ENCODE measurements at places on chromosomes 7 and 10.

- DNase-seq: no peak
Observed at GRCh38 chr10:67664942-67665341, 31.1 kb downstream of the CTNNA3 start.

- DNase-seq: no peak
Observed at GRCh38 chr10:29539412-29539811, 95.4 kb downstream of the SVIL start.

DNA sequence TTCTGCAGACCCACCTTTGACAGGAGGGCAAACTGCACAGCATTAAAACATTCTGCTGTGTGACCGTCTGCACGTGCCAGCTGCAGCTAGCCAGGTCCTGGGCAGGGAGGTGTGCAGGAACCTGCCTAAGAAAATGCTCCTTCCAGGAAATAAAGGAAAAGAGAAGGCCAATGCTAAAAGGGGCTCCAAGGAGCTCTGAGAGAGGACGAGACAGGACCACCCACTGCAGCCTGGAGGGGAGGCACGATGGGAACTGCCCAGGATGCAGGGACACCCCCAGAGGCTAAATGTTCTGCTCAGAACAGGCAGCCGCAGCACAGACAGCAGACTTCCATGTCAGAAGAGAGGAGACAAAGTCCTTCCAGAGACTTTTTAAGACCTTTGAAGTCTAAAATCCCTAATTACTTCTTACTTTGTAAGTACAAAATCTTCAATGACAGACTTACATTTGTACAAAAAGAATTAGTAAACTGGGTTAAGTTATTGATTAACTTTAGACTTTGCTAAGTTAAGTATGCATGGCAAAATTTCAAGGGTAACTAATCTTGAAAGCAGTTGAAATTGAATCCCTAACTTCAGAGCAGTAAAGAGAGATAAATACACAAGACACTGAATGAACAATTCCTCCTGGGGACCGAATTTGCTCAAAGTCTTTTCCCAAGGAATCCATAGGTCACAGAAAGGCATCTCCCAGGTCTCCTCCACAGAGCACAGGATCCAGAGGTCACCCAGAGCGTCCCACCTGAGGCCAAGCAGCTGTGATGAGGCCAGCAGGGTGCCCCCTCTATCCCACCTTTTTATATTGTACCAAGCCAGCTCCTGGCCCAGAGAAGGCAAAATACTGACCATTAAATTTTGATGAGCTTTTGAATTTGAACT, 21.5 kb downstream of the HSPA12A start:
- no peak for DNase-seq

GRCh38 chr7:130069179-130069977, 956 bp upstream of the KLHDC10 start:
- no peak for DNase-seq

DNA sequence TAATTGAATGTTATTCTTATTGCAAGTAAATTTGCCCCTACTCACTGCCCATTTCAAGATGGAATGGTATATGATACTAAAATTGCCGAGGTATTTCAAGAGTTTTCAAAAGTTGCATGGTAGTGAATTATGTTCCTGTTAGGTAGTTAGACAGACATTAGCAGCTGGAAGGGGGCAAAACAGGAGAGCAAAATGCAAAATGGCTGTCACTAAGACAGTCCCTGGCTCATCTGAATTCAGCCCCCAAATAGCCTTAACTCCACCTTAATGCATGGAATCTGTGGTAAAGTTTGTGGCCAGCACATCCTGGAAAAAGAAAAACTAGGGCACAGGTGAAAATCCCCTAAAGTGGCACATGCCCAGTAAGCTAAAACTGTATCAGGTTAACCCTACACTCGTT, 894.9 kb downstream of the NXPH1 start:
- no peak for DNase-seq

DNA sequence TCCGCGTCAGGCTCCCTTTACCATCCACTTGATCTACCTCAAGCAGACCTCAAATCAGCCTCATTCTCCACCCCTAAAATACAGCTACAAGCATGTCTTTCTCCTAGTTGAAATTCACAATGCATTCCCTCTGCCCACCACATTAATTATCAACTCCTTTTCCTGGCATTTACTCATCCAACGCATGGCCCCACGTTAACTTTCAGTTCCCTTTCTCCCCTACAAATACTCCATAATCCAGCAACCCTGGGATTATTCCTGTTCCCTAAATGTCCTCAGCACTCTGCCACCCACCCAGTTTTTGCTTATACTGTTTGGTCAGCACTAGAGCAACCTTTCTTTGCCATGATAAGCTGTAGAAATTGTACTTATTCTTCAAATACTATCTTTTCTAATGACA, 5.7 kb upstream of the VIM start:
- DNase-seq: no peak

DNA sequence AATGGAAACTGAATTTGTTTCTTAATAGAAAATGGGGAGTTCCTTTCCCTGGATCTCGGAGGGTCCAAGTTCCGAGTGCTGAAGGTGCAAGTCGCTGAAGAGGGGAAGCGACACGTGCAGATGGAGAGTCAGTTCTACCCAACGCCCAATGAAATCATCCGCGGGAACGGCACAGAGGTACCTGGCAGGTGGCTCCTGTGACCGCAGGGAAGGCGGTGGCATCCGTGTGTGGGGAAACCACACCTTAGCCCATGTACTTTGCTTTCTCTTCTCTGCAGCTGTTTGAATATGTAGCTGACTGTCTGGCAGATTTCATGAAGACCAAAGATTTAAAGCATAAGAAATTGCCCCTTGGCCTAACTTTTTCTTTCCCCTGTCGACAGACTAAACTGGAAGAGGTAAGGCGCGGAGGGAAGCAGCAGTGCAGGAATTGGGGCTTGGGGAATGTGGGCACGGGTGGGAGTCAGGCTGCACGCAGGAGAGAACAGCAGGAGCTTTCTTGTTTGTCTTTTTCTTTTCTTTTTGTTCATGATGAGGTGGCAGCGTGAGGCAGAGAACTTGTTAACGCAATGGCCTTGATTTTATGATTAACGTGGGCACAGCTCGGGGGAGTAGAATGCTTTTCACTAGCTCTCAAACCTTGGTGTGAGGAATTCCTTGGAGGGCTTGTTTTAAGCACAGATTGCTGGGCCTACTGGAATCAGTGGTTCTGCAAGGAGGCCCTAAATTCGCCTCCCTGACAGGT, 12.8 kb downstream of the HKDC1 start:
- no peak for DNase-seq

- DNase-seq: no peak
Observed at GRCh38 chr7:129536323-129536722, 34.0 kb downstream of the SMKR1 start.

GRCh38 chr10:123784646-123785045, 107.0 kb downstream of the CPXM2 start:
- no peak for DNase-seq

- no peak for DNase-seq
Observed at GRCh38 chr10:63634488-63635065, 113.4 kb downstream of the REEP3 start.

DNA sequence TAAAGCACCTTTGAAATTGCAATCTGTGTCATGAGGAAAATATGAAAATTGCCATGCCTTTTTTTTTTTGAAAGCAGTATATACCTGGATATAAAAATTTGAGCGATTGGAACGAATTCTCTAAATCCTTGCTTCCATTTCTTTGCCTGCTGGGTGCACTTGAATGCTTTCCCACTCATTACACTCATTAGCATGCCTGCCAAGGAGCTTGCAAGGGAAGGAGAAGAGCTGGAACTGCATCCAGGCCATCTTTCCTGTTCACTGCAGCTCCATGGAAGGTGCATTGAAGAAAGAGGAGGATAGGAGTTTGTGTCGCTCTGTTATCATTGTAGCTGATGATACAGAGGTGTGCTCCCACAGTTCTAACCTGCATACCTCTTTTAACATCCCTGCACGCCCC, 102.4 kb upstream of the GJD4 start:
- DNase-seq: no peak

- no peak for DNase-seq
Observed at GRCh38 chr7:8719102-8719501, 285.7 kb downstream of the NXPH1 start.

DNA sequence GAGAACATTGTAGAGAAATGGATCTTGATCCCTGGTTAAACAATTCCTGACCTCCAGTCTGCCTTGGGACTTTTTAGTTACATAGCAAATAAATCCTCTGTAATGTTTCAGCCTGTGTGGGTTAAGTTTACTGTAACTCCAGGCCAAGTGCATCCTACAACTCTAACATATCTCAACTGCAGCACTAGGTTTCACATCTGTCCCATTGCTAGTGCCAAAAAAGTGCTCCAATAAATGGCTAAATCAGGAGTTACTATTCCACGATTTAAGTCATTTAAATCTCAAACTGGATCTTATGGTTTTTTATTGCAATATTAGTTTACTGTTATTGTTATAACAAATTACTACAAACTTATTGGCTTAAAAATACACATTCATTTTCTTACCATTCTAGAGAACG, 479.6 kb downstream of the GPAM start:
- no peak for DNase-seq

DNA sequence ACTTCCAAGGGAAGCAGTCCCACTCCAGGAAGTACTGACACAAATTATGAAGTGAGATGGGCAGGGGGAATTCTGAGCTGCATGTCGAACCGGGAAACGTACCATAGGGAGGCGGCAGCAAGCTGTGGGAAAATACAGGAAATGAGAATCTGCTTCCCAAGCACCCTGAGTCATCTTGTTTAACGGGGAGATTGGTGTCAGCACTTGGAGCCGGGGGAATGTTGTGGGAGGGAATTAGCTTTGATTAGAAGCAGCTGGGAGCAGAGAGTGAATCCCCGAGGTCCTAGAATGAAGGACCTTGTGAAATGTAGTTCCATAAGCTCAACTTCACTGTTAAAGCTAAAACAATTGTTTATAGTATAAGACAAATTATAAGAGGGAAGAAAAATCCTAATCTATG, 141.4 kb upstream of the PRKCQ start:
- DNase-seq: no peak

DNA sequence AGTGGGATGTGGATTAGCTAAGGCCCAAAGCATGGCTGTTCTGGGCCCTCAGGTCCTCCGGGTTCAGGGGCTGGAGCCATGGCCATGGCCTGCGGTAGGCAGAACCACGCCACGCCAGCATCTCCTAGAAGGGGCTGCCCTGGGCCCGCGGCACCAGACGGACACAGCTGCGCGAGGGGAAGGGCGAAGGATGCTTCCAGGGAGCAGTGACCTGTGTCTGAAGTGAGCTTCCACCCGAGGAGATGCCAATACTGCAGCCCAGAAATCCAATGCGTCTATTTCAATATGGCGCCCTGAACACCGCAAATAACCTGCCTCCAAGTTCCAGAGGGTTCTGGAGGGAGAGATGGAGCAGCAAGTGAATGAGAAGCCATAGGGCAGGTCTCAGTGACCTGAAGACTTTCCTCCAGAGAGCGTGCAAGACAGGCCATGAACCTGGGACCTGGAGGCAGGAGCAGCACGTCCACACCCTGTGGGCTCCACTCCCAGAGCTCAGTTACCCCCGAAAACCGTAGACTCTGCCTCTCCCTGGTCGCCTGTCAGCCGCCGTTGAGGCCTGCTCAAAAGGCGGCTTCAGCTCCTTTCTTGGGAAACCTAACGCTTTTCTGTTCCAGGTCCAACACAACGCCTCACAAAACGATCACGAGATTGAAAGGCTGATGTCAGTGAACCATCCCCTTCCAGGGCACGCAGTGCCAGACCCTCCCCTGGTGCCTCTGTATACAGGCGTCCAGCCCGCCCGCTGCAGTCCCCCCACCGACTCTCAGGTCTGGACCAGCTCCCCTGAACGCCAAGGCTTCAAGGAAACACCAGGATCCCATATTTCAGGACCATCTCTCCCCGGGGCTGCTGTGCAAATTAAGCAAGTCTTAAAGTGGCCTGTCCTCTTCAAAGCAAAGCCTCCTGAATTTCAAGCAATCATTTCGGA, 37.4 kb downstream of the AMZ1 start:
- no peak for DNase-seq

DNA sequence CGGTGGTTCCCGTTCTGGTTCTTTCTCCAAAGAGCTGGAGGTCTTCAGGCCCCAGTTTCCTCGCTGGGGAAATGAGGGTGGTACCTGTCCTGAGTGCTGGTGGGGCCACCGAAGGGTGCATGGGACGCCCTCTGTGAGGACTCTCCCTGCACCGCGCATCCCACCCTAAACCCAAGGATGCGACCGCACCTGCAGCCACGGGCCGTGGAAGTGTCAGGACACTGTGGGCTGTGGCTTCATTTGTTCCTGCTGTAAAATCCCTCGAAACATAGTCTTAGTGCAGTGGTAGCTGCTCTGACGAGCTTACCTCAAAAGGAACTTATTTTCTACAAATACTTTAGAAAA, 84.1 kb downstream of the NKX6-2 start:
- no peak for DNase-seq

DNA sequence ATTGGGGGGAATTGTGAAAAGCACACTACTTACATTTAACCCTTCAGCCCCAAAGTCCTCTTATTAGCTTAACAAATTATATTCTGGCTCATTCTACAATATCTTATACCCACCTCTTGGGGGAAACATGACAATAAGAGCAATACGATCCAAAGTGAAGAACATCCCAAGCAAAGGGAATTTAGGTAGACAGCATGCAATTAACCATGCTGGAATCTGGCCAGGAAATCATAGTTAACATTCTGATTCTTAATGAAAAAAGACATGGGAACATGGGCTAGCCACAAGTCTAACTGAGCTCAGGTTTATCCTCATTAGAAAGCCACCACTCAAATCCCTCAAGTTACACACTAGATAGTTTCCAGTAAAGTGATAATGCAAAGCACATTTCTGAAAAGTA, 241.9 kb upstream of the SLC26A5 start:
- no peak for DNase-seq

DNA sequence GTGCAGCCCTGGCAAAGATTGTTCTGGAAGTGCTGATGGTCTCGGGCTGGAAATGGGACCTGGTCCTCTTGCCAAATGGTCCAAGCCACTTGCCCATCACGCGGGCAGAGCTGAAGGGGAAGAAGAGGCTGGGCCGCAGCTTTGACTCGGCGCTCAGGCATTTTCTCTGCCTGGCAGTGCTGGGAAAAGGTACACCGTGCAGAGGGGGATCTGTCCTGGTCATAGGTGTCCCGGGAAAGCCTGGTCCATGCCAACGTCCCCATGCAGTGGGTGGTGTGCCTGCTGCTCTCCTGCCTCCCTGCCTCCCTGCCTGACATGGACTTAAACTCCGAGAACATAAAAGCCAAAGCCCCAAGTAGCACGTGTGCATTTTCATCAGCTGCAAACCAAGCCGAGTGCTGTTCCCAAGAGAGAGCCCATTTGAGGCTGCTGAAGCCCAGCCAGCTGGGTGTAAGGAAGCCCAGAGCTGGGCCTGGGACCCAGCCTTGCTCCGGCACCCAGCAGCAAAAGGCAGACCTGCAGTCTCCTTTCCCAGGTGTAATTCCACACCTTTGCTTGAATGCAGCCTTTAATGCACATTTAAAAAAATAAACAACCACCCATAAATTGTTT, 72.7 kb downstream of the TCERG1L start:
- DNase-seq: no peak

All from GM19239 (cell line).